Stimulated activated CD8-positive, alpha-beta memory T cell treated with anti-CD3 and anti-CD28 coated beads, Interleukin-7, amount 100 ng/mL, for 1 hour (primary cell): ENCODE measurements at places on chromosomes 4 and X.

GRCh38 chr4:38233727-38234480 is 273.7 kb downstream of the PTTG2 start:
- DNase-seq, result no peak

DNA sequence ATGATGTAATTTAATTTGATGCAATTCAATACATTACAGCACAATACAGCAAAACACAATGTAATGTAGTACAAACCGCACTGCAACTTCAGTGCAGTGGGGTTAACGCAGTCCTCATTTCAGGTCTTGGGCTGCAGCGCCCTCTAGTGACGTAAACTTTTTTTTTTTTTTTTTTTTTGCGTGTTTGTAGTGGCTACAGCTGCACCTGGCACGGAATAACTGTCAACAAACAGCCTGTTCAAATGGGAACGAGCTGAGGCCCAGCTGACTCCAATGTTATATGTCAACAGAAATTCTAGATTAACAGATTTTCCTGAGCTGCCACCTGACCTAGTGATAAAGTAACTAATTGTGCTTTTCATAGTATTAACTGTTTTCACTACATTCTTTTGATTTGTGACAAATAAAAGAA is 33.5 kb upstream of the RASSF6 start:
- DNase-seq, result no peak

- DNase-seq, result no peak
Measured at GRCh38 chrX:11543249-11543648, 122.5 kb downstream of the ARHGAP6 start.

DNA sequence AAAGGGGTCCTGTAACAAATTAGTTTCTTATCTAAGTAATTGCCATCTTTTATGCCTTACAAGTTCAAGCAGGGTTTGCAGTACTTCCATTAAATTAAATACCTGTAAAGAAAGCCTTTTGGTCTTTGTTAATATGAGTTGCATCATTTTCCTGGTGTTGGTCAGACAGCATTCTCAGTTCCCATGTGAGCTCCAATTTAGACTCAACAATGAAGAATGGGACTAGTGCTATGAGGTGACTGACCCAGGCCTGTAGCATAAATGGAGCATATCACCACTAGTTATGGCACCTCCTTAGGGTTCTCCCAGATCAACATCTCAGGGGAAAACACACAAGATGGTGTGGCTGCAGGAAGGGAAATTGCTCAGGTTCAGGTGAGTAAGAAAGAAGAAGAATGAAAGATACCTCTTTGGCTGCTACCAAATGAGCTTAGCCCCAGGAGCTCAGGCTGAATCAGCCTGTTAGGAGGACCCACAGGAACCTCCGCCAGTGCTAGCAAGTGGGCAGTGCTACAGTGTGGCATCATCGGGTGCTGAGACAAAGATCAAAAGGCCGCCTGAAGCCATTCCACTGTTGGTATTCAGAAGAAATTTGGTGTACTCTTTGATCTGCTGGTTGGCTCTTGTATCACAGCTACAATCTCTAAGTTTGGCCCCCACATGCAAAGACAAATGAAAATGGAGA is 1.8 kb downstream of the TTC29 start:
- DNase-seq, result no peak

GRCh38 chr4:158236304-158237030 is 26.2 kb downstream of the TMEM144 start:
- DNase-seq, result no peak

GRCh38 chrX:16060252-16060651 is 63.1 kb upstream of the GRPR start:
- no peak for DNase-seq

DNA sequence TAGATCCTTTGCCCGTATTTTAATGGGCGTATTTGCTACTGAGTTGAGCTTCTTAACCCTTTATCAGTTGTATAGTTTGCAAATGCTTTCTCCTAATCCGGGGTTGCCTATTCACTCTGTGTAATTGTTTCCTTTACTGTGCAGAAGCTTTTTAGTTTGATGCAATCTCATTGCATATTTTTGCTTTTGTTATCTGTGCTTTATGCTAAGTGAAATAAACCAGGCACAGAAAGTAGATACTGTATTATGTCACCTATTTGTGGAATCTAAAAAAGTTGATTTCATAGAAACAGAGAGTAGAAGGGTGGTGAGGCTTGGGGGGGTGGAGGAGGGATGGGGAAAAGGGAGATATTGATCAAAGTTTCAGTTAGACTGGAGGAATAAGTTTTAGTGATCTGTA is 17.7 kb downstream of the OGT start:
- no peak for DNase-seq

- DNase-seq, result peak; percentile 9
Measured at GRCh38 chr4:76377911-76378310, 43.0 kb downstream of the CCDC158 start.

DNA sequence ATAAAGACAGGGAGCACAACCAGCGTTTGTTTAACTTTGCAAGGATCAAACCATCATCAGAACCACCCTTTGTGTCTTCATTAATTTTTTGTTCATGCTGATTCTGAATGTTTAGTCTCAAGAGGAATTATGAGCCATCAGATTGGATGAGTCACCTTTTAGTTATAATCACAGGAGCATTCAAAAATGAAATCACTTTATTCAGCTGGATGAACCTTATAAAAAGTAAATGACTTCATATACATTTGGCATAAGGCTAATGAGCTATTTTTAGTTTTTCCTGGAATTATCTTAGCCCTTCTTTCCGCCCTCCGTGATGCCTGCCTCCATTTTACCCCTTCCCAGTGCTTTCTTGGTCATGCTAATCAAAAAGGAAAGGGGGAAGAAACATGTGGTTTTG is 103.6 kb downstream of the SORBS2 start:
- no peak for DNase-seq

- DNase-seq, result no peak
Measured at GRCh38 chrX:45126158-45126557, 74.5 kb downstream of the DIPK2B start.

DNA sequence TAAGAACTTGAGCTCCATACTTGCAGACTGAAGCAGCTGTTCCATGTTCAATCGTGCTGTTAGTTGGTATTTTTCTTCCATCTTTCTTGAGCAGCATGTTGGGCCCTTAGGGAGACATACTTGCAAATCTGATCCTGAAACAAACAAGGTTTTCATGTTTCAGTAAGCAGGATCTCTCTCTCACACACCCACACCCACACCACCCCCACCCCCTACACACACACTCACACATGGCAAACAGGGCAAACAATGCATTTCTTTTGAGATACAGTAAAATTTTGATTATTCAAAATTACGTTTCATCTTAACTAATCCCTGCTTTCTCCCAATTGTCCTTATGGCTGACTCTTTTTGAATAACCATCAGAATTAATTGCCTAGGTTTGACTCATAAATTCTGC is 32.3 kb downstream of the GPC3 start:
- DNase-seq, result no peak

- DNase-seq, result no peak
Measured at GRCh38 chrX:120647127-120647526, 17.3 kb upstream of the C1GALT1C1 start.

DNA sequence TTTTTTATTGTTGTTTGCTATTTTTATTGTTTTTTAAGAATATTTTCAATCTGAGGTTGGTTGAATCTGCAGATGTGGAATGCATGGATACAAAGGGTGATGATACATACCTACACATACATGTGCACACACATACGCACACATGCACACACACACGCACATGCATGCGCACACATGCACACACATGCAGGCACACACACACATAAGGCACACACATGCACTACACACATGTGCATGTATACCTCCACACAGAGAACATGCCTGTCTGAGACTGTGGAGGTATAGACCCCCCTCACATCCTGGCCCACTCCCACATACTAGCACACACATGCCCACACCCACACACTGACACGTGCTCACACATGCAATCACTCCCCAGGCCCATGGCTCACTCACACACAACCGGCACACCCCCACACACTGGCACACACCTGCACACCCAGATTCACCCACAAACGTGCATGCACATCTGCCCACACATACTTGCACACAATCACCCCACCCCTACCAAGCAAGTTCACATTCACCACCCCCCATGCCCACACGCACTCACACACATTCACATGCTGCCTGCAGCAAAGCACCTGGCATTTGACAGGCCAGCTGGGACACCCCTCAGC is 97.6 kb upstream of the AFAP1 start:
- DNase-seq, result no peak

DNA sequence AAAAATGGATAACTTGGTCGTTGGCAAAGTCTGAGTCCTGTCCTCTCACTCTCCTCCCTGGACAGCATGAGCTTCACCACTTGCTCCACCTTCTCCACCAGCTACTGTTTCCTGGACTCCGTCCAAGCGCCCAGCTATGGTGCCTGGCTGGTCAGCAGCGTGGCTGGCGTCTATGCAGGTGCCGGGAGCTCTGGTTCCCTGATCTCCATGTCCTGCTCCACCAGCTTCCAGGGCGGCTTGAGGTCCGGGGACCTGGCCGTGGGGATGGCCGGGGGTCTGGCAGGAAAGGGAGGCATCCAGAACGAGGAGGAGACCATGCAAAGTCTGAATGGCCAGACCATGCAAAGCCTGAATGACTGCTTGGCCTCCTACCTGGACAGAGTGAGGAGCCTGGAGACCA is 100.8 kb downstream of the NCAPG start:
- no peak for DNase-seq

DNA sequence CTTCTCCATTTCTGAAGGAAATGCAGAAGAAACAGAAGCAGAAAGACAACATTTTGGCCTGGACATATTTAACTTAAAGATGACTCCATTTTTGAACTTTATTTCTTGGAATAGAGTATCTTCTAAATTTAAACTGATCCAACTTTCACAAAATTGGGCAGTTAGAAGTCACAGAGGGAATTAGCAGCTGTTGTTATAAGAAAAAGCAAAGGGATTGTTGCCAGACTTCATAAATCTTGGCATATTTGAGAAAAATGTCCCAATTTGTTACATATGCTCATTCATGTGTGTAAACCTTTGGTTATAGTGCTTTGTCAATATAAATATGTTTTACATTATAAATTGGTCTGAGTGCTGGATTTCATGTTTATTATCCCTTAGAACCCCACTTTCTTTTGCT is 3.4 kb downstream of the GLUD2 start:
- no peak for DNase-seq

- DNase-seq, result no peak
Measured at GRCh38 chr4:27318740-27319139, 458.1 kb downstream of the STIM2 start.

DNA sequence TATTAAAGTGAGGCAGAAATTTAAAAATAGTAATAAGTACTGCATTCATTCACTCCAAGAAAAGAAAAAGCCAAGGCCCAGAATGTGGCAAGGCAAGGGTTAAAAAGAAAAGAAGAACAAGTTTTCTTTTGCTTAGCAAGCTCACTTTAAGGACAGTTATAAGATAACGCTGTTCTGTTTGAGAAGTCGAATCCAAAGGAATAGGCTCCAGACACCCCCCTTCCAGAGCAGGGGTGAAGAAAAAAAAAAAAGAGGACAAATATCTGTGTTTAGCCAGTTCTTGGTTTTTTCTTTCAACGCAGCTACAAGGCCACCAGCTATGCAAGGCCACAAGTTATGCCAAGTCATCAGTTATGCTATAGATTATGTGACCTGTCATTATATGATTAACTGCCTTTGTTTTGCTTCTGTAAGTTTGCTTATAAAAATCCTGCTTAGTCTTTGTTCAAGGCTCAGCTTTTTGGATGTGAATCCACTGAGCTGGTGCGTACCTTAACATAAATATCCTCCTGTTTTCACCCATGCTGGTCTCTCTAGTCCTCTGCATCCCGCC is 1.4 kb downstream of the GRK4 start:
- DNase-seq, result no peak

DNA sequence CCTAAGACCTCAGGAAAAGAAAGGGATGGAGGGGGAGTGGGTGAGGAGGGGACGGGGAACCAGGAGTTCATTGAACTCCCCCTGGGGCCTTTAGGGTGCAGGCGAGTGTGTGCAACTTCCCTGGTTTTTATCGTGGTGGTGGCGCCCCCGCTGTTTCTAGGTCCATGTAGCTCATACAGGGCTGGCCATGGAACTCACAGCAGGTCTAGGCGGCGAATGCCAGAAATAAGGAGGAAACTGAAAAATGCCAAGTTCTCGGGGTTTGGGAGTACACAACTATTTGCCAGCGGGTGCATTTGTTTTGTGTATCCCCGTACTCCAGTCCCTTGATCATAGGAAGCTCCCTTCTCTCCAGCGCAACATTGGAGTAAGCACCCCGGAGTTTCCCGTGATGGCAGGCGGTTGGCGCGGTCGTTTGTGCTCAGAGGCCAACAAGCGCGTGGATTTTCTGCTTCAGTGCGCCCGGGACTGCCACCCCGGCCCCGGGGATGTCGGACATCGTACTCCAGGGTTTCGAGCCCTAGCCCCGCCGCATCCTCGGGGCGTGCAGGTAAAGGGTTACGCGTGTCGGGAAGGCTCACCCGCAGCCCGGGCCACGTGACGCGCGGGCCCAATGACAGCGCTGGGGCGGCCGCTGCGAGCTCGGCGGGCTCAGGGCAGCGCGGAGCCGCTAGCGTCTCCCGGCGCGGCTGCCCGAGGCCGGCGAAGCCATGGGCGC is 208.9 kb downstream of the NWD2 start:
- peak; percentile 5 for DNase-seq

DNA sequence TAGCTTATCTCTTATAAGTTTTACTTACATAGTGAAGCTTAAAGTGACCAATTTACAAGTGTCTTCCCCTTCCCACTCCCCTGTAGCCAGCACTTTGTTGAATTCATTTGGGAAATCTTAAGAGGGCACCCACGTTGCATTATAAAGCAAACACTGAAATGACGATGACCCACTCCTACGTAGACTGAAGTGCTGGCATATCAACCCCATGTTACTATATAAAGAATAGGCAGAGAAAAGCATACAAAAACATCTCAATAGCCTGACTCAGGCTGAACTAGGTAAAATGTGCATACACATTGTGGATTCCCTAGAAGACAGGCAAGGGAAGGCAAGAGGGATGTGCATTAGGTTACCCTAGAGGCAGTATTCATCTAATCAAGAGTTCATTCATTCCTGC is 313.4 kb downstream of the TENM3 start:
- DNase-seq, result no peak

GRCh38 chr4:181982437-181982836 is 260.8 kb upstream of the TENM3 start:
- DNase-seq, result no peak

DNA sequence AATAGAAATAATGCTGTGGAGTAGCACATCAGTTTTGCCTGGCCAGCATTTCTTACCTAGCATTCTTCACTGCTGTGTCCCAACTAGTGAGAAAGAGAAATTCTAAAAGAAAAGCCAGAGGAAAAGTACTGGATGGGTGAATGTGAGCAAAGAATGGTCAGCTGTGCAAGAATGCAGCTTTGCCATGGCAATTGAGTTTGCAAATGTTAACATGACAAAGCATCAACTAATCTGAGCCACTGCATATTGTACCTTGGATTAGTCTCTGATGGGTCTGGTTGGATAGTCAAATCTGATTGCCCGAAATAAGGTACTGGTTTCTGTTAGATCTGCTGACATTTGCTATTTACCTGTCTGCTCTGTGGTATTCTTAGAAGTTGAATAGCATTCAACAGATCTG is 38.7 kb downstream of the ADD1 start:
- DNase-seq, result no peak

DNA sequence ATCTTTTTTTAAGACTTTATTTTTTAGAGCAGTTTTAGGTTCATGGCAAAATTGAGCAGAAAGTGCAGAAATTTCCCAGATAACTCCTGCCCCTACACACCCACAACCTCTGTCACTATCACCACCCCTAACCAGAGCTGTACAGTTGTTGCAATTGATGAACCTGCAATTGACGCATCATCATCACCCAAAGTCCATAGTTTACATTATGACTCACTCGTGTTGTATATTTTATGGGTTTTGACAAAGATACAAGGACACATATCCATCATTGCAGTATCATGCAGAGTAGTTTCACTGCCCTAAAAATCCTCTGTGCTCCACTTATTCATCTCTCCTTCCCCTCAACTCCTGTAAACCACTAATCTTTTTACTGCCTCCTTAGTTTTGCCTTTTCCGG is 34.5 kb upstream of the WAS start:
- no peak for DNase-seq
